Activated naive CD4-positive, alpha-beta T cell treated with anti-CD3 and anti-CD28 coated beads, Interleukin-2, amount 50 U/mL, for 16 hours (primary cell): ENCODE measurements at places on chromosomes 16 and 17.

DNA sequence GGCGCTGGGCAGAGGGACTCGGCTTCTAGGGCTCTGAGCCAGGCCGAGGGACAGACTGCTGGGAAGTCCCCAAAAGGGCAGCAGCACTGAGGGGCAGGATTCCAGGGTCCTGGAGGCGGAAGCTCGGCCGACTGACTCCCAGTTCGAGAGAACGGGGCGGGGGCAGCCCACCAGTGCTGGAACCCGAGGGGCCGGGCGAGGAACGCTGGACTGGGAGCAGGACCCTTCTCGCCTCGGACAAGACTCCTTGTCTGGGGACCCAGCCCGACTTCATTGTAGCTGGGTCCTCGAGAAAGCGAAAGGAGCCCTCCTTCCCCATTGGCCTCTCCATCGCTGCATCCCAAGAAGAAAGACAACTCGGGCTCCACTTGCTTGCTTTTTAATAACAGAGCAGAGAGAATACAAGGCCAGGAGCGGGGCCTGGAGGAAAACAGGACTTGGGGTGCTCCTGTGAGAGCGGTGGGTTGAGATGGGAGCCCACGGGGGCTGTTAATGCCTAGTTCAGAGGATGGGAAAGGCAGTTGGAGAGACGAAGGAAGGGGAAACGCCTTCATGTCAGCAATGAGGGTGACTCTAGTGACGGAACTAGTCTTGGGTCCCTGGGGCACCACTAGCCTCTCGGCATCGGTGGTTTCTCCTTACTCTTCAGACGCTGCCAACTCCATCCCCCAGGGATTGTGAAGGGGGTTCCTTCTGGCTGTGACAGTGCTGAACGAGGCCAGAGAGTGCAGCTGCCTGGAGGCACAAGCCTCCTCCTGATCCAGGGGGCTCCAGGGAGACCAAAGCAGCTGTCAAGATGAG is 492 bp upstream of the CAMTA2 start:
- DNase-seq = no peak

DNA sequence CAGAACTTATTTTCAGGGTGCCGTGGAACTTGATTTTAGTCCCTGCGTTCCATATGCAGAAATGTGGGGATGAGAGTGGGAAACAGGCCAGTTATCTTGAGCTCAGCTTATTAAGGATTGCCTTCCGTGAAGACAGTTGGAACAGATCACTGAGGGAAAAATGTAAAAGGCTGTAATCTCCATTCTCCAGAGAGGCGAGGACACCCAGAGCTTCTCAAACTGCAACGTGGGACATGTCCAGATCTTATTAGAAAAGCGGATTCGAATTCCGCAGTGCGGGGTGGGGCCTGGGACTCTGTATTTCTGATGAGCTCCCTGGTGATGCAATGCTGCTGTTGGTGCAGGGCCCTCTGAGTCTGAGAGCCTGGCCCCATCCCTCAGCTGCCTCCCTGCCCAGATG is 185.6 kb upstream of the CIBAR2 start:
- no peak for DNase-seq

GRCh38 chr16:27458258-27458657 is 56.3 kb downstream of the IL21R start:
- no peak for DNase-seq

- DNase-seq = no peak
Measured at GRCh38 chr17:51059781-51060180, 60.9 kb downstream of the SPAG9 start.

- no peak for DNase-seq
Measured at GRCh38 chr16:3787924-3788661, 70.8 kb upstream of the TRAP1 start.

- DNase-seq = no peak
Measured at GRCh38 chr17:21548236-21548635, 144.1 kb upstream of the KCNJ18 start.

- DNase-seq = no peak
Measured at GRCh38 chr17:6676802-6677157, 25.2 kb downstream of the C17orf100 start.

- DNase-seq = no peak
Measured at GRCh38 chr17:44384823-44385286, 4.6 kb downstream of the ITGA2B start.

DNA sequence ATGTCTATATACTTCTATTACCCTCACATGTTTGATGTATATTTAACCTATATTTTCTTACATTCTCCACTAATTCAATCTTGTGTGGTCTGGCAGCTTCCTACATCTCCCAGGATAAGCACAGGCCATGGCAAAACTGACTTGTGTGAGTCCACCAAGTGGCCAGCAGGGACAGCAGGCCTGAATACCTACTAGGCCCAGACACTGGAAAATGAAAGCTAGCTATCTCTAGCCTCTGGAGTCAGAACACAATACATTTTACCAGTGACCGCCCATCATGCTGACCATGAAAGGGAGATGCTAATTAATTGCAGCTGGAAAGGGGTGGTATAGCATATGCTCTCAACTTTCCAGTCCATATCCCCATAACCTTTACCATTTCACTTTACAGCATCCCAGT is 132.3 kb downstream of the PCTP start:
- no peak for DNase-seq

DNA sequence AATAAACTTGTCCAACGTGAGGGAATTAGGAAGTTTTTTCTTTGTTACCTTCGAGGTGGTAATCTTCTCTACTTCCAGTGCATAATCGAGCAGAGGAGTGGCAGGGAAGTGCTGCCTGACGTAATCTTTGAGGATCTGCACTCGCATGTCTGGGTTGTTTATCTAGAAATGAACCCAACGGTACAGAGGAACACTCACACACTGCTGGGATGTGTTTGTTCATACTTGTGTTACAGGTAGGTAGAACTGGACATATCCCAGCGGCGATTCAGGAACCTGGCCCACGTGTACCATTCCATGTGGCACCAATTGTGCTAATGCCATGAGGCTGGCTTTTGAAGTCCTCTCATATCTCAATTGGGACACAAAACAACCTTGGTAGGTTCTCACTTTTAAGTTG is 4.2 kb upstream of the KLHL11 start:
- no peak for DNase-seq

GRCh38 chr16:59849716-59850115 is 1115.6 kb upstream of the GOT2 start:
- no peak for DNase-seq

- no peak for DNase-seq
Measured at GRCh38 chr17:13640551-13640950, 38.8 kb upstream of the HS3ST3A1 start.

DNA sequence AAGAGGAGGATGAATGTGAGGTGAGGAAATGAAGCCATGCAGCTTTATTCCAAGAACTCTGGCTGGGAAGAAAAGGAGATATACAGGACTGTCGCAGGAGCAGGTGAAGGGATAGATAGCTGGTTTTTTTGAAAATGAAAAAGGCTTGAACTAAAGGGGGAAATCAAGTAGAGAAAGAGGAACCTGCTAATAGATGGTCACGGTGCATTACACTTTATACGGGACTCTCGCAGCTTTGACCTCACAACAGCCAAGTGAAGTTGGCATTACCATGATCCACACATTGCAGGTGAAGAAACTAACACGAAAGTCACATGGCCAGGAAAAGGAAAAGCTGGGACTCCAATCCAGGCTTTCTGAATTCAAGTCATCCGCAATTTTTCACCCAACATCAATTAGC is 86.9 kb downstream of the HS3ST2 start:
- DNase-seq = no peak
